ENCODE measurements at places on chromosomes 16 and 17.

DNA sequence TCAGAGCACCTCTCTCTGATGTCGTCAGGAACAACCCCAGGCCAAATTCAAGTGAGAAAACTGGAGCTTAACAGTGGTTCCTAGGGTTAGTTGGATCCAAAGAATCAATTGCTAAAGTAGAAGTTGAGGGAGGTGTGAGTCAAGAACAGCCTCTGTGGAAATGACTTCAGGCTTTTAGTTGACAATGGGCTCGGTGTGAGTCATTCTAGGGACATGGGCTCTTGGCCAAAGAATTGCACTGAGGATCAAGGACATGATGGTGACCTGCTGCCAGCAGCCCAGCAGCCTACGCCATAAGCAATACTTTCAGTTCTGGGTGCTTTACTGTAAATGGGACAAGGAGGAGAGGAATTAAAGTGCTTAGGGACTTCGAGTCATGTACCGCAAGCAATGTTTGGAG lies 32.1 kb upstream of the SMURF2 start:
- DNase-seq, result no peak

- no peak for DNase-seq
These were observed 5.9 kb downstream of the ANKFN1 start for GRCh38 chr17:56158915-56159825.

DNA sequence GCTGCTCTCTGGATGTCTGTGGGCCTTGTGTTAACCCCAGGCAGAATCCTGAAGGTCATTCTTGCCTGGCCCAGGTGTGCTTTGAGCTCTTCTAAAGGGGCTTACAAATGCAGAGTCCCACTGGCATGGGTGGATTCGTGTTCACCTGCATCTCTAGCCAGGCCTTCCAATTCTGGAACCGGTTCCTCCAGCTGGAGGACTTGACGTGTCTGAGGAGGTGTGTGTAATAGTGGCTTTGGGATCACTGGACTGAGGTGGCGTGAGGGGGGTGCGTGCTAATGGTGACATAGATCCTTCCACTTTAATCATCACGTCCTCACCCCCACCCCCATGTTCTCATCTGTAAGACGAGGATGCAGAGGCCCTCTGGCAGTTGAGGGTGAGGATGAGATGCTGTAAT lies 4.8 kb downstream of the GSE1 start:
- no peak for DNase-seq

- no peak for DNase-seq
These were observed 8.3 kb upstream of the GEMIN4 start for GRCh38 chr17:760371-760770.

DNA sequence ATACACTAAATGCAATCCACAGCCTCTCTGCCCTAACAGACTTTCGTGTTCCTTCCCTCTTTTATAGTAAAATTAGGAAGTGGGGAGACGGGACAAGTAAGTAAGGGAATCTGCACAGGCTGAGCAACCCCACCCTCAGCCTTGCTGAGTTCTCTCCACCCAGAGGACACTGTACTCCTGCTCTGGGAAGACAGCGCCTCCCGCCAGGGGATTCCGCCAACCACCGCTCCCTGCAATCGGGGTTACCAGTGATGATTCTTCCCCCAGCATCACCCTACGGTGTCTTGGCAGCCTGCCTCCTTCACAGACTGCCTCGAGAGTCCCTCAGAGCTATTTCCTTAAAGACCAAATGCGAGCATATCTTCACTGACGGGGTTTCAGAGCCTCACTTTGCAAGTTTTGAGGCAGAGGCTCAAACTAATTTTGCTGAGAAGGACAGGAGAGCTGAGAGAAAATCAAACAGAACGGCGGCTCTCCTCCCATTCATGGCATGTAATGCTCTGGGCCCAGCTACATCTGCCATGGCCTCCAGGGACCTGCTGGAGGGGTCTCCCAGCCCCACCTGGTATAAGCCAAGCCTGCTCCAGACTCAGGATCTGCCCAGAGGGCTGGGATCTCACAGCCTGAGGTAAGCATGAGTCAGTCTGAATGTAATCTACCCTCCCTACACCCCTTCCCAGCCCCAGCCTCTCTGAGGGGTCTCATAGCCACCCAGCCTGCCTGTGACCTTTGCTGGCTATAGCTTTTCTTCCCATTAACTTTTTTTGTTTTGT lies 22.7 kb upstream of the ASGR2 start:
- no peak for DNase-seq

DNA sequence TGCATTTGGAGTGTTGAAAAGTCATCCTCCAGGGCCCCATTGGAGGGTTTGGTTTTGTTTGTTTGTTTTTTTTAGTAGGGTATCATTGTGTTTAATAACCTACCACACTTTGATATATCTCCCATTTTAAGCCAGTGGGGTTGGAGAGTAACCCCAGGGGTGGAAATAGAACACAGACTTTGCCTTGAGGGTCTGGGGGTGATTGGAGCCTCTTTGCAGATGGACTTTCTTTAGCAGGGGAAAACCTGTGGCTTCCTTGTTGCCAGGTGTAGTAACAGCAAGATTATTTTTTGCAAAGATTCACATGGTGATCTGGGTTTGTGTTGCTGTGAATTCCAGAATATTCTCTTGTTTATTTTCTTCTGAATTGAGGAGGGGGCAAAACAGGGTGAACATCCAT lies 1.5 kb downstream of the ABCC1 start:
- no peak for DNase-seq

- DNase-seq, result no peak
These were observed 684.2 kb downstream of the WWOX start for GRCh38 chr16:78783570-78784079.

DNA sequence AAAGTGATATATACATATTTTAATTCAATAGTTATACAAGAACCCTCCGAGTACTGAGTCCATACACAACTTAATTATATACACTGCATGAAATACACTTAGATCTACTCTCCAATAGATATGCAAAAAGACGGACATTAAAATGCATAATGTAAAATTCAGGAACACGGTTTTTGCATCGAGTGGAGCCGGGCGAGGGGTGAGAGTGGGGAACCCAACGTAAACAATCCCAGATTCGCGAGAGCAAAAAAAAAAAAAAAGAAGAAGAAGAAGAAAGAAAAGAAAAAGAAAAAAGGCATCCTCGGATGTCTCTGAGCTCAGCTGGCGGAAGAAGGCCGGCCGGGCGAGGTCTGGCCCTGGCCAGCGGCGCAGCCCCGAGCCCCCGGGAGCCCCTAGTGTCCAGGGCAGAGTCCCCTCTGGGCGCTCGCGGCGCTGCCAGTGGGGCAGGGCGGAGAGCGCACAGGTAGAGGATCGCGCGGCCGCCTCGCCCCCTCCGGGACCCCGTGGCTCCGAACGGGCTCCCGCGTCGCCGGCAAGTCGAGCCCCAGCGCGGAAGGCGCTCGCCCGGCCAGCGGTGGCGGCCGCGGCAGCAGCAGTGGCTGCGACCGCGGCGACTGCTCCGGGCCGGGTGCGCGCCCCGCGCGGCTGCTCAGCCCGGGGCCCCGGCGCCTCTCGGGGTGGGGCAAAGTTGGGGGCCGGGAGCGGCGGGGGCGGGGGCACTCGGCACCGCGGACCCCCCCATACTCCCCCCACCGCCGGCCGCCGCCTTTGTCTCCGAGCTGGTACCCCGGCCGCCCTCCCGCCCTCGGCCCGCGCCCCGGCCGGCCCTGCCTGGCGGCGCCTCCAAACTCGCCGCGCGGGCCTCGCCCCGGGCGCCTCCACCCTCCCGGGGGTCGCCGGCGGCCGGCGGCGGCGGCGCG lies 9.6 kb upstream of the ZFHX3 start:
- no peak for DNase-seq

DNA sequence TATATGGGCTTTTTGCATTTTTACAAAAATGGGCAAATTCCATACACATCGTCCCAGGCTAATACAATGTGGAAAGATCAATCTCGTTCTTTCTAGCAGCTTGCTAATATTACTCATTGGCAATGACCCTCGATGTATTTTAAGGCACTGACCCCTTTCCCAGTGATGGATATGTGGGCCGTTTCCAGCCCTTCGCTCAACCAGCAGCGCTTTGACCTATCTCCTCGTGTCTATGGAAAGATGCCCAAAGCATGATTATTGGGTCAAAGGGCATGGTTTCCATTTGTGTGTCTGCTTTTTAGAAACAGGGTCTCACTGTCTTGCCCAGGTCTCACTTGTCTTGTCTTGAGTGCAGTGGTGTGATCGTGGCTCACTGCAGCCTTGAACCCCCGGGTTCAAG lies 273.8 kb downstream of the MRTFB start:
- no peak for DNase-seq

- DNase-seq, result no peak
These were observed 6.2 kb downstream of the PHOSPHO1 start for GRCh38 chr17:49224198-49224996.

- peak; percentile 64 for DNase-seq
These were observed 1.2 kb downstream of the ATP6V0A1 start for GRCh38 chr17:42459801-42460281.

- DNase-seq, result no peak
These were observed 674 bp downstream of the TOM1L1 start for GRCh38 chr17:54901230-54901822.

DNA sequence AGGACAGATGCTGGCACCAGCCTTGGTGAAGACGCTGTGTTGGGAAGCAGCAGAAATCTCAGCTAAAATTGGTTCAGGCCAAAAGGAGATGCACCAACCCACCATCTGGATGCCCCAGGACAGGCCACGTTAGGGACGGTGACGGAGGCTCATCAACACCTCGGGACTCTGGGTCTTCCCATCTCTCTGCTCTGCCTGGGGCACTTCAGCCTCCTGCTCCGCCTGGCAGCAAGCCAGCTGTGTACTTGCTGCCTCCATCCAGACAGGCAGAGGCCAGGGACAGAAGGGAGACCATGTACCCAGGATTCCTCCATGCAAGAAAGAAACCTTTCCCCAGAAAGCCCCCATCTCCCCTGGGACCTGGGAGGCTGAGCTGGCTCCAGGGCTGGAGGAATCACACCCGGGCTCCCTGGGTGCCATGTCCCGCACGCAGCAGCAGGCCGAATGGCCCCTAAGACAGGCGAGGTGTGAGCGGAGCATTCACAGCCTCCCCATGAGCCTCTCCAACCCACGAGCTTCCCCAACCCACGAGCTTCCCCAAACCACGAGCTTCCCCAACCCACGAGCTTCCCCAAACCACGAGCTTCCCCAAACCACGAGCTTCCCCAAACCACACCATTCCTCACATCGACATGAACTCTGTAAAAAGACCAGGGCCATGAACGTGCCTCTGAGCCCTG lies 274.5 kb downstream of the C16orf95 start:
- no peak for DNase-seq

- DNase-seq, result no peak
These were observed 16.4 kb downstream of the GAA start for GRCh38 chr17:80117491-80118401.

- no peak for DNase-seq
These were observed 10.2 kb downstream of the CACNB1 start for GRCh38 chr17:39187152-39187830.

GRCh38 chr17:40722241-40722640 lies 18.7 kb upstream of the KRT24 start:
- no peak for DNase-seq

GRCh38 chr17:56543280-56543679 lies 50.2 kb upstream of the NOG start:
- DNase-seq, result no peak

- no peak for DNase-seq
These were observed 117.4 kb downstream of the CLEC16A start for GRCh38 chr16:11061629-11062270.

- no peak for DNase-seq
These were observed 29.7 kb upstream of the NSRP1 start for GRCh38 chr17:30086896-30087295.

DNA sequence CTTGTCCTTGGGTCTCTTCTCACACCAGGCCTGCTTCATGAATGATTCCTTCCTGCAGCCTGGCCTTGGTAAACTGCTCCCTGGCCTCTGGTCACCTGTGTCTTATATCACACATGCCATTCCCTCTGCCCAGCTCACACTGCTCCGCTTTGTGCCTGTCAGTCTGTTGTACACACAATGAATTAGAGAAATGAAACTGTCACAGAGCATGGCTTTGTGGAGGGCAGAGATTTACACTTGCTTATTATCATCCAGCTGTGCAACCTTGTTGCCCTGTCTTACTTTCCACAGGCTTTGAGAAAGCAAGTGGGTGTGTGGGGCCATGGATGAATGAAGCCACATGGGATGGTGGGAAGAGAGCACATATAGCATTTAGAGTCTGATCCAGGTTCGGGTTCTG lies 22.4 kb downstream of the ALDH3A2 start:
- DNase-seq, result no peak

GRCh38 chr17:69533481-69534234 lies 119.2 kb downstream of the MAP2K6 start:
- DNase-seq, result no peak

GRCh38 chr17:59842901-59843652 lies 49.7 kb downstream of the TUBD1 start:
- DNase-seq, result no peak

GRCh38 chr16:27924411-27925118 lies 138.9 kb downstream of the GSG1L start:
- no peak for DNase-seq

DNA sequence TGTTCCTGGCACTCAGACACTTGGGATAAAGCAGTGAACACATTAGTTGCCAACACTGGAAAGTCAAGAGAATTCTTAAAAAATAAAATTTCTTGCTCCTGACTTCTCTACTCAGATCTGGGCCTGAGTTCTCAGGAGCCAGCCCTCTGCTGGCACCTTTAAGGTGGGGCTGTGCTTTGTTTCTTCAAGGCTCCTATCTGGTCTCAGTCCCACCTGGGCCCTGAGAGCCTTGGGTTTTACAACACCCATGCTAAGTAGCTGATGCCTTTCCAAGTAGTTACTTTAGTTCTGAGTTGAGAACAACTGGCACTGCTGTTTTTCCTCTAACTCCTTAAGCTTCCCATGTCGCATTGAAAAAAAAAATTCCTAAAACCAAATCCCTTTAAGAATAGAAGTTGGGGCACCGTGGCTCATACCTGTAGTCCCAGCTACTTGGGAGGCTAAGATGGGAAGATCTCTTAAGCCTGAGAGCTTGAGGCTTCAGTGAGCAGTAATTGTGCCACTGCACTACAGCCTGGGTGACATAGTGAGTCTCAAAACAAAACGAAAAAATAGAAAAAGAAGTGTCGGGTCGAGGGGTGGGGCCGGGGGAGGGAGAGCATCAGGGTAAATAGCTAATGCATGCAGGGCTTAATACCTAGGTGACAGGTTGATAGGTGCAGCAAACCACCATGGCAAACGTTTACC lies 16.6 kb downstream of the CHAD start:
- no peak for DNase-seq

DNA sequence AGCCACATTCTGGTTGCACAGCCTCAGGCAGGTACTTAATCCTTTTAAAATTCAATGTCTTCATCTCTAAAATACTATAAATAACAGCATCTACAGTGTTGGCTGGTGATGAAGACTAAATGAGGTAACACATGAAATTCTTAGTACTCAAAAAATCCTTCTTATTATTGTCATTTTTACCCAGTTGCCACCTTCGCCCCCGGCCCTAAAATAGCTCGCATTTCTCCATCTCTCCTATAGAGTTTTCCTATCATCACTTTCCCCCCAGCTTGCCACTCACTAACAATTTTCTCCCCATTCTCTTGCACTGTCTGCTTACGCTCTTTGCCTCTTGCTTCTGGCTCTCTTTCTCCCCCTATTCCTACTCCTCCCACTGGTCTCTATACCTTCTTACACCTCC lies 59.9 kb upstream of the MARCHF10 start:
- no peak for DNase-seq

GRCh38 chr17:19654896-19655295 lies 6.3 kb downstream of the ALDH3A2 start:
- no peak for DNase-seq
